Fibroblast of mammary gland (primary cell): ENCODE measurements at places on chromosomes 3 and 15.

DNA sequence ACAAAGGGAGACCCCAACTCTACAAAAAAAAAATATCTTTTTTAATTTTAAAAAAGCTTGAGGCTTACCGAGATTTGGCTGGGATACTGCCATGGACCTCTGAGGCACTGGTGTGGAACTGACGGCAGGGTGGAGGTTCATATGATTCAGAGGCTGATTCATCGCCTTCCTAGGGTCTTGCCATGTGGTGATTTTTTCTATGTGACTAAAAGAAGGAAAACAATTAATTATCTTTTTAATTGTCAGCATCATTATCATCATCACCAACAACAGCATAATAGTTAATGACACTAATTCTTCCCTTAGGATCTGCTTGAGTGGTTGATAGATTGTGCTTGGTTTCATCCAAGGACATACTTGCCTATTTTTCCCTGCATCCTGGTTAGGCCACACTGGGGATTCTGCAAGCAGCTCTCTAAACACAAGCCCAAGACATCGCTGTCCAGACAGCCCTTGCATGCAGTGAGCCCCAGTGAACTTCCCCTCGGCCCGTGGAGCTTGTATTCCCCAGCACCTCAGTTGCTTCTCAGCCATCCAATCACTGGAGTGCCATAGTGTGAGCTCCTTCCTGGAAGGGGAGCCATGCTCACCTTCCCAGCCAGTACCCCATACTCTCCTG, 84.9 kb downstream of the WWTR1 start:
- DNase-seq = peak; percentile 93

- no peak for DNase-seq
These were observed 151.9 kb upstream of the CMC1 start for GRCh38 chr3:28089527-28089897.

- DNase-seq = no peak
These were observed 115.1 kb downstream of the ULK4 start for GRCh38 chr3:41846850-41847249.

- no peak for DNase-seq
These were observed 62.2 kb downstream of the ATP10A start for GRCh38 chr15:25800761-25801515.

DNA sequence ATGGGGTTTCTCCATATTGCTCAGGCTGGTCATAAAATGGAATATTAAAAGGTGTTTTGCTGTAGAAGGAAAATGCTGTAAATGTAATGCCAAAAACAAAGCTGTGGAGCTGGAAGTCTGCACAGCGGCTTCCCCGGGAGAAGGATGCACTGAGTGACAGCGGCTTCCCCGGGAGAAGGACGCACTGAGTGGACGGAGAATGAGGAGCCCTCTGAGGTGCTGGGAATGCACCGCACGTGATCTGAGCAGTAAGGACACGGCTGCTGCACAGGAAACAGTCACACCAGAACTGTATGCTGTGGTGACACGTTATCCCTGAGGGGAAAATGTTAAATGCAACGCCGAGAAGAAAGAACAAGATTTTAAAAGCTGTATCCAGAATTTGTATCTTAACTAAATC, 24.6 kb downstream of the TNK2 start:
- no peak for DNase-seq

DNA sequence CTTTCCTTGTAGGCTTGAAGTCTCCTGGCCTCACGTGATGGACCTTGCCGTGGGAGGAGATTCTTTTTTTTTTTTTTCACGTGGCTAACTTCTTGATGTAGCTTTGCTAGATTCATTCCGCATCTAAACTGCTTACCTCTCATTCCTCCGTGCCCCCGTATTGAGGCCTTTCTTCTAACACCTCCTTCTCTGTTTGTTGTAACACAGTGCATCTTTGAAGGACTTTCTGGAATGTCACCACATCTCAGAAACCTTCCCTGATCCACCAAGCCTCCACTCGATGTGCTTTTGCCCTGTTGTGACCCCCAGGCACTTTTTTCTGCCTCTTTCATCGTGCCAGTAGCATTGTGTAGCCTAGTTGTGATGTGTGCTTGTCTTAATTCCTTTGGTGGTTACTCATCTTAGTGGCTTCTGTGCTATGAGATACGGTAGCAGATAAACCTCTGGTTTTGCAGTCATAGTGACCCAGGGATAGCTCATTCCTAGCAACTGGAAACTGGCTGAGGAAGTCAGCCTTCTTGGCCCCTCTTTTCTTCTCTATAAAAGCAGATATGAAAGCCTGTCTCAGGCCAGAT, 1.6 kb upstream of the BNC1 start:
- DNase-seq = peak; percentile 81

GRCh38 chr3:73143821-73144237, 82.4 kb downstream of the EBLN2 start:
- DNase-seq = peak; percentile 30

DNA sequence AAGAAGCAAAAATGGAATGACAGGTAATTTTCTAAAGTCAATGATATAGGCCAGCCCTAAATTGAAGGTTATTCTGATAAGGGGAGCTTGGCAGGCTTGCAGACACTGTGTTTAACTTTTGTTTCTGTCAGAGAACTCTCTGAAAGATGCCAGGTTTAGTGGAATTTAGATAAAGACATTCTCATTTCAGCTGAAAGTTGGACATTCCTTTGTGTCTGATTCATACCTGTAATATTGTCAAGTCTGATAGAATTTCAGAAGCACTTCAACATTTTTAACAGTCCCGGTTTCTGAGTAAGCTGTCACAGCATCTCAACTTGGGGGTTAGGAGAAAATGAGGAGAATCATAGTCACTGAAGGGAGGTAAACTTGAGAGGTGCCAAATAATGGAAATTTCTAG, 84.0 kb downstream of the DIPK2A start:
- DNase-seq = no peak

GRCh38 chr3:96863129-96863740, 48.8 kb downstream of the EPHA6 start:
- DNase-seq = peak; percentile 41

DNA sequence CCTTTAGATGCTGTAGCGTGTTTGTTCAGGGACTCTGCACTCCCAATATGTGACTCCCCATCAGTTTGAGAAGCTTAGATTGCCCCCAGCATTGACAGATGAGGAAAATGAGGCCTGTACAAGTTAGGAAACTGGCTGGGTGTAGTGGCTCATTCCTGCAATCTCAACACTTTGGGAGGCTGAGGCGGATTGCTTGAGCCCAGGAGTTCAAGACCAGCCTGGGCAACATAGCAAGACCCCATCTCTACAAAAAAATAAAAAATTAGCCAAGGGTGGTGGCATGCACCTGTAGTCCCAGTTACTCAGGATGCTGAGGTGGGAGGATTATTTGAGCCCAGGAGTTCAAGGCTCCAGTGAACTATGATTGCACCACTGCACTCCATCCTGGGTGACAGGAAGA, 14.0 kb upstream of the PTPN23 start:
- DNase-seq = no peak

- DNase-seq = no peak
These were observed 143.6 kb upstream of the BHLHE40 start for GRCh38 chr3:4835616-4836043.

DNA sequence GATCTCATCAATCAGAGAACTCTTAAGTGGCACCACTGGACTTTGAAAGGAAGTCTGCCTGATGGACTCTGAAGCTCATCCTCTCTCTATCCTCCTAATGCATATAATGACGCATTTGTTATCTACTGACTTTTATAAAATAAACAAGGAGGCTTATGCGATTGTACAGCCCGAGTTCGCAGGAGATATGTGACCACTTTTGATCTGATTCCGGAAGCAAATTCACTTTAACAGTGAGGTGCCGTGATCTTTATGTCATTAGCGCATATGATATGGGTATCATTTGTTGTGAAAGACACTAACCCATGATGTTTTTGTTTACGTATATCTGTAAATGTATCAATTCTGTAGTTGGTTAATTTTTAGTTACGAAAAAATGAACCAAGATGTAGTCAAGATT, 427 bp upstream of the RNF111 start:
- DNase-seq = peak; percentile 17

DNA sequence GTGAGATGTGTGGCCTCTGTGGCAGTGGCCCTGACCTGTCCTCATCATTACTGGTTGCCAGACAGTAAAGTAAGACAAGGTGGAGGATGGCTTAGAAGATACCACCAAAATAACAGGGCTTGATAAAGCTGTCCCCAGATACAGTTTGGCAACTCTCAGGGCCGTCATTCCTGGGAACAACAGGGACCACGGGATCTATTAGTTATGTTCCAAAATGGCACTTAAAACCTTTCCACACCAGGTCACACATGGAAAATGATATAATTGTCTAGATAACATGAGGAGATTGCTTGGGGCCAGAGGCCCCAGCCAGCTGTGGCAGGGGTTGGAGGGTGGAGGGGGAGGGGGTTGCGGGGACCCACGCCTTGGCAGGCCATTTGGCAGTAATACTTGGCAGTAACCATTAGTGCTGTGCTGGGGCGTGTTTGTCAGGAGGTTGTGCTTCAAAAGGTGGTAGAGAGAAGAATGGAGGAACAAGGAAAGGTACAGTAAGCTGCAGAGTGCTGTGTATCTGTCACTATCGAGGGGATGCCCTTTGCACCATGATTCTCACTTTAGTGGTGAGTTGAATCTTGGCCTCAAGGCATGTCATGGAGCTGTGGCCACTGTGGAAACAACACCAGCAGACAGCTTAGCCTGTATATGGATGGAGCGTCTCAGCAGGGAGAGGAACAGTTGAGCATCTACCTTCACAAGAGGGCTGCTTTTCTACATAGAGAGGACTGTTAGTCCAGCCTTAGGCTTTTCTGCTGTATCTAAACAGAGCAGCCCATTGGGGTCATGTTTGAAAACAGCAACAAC, 14.0 kb downstream of the PLCL2 start:
- no peak for DNase-seq

DNA sequence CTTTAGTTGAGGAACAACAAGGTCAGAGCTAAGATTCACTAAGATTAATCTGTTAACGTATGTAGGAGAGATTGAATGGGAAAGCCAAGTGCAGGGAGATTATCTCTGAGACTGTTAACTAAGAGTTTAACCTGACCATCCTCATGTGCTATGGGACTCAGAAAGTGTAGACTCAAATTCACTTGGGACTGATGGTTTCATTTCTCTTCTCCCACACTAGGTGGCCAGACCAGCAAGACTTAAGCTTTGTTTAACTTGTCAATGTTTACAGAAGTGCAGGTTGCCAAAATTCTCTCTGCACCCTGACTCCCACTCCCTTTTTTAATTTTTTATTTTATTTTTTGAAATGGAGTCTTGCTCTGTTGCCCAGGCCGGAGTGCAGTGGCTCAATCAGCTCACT, 6.3 kb upstream of the HEXA start:
- DNase-seq = no peak

DNA sequence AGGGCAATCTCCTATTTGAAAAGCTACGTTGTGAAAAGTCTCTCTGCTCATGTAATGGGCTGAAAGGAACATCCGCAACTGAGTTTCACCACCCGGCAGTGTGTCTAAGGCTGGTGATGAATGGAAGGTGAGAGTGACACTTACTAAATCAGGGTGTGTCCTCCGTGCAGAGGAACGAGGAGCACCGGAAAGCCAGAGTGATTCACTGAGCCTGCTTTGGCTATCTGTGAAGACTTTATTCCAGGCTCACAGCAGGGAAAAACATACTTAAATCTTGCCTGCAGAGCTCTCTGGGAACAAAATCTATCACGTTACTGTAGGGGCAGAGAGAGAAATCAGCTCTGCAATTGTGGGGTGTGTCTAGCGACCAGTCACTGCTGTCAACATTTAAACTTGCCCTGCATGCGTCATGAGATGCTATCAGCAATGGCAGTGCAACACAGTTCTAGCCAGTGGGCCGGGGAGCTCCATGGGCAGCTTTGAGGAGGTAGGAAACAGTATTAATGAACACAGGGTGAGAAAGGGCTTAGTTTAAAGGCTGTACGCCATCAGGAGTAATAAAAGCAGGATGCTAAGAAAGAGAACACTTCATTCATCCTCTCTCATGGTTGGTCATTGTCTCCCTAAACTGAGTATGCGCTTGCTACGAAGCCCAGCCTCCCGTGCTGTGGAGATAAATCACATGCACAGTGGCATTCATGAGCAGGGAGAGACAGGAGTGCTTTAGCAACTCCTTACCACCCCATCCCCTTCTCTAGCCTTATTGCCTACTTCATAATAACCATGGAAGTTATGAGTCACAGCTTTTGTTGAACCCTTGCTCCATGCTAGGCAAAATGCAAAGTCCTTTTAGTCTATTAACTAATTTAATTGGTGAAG, 542.7 kb upstream of the ADAMTS9 start:
- DNase-seq = peak; percentile 9

DNA sequence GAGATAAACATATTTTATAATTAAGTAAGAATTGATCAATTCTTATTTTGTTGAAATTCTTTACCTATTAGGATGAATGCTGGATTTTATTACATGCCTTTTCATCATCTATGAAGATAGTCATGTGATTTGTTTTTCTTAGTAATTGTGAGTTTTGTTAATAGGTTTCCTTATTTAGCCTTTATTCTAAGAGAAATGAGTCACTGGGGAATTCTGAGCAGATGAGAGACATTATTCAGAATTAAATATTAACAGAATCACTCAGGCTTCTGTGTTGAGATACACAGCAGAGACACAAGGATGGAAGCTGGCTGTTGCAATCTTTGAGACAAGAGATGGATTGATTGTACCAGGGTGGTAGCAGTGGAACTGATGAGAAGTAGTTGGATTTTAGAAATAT, 7.4 kb upstream of the ANO10 start:
- DNase-seq = peak; percentile 68

GRCh38 chr3:197580253-197580691, 24.5 kb upstream of the BDH1 start:
- no peak for DNase-seq

- DNase-seq = no peak
These were observed 1762.5 kb downstream of the SI start for GRCh38 chr3:163315786-163316185.

- peak; percentile 93 for DNase-seq
These were observed 148.0 kb upstream of the TBL1XR1 start for GRCh38 chr3:177345049-177345972.

DNA sequence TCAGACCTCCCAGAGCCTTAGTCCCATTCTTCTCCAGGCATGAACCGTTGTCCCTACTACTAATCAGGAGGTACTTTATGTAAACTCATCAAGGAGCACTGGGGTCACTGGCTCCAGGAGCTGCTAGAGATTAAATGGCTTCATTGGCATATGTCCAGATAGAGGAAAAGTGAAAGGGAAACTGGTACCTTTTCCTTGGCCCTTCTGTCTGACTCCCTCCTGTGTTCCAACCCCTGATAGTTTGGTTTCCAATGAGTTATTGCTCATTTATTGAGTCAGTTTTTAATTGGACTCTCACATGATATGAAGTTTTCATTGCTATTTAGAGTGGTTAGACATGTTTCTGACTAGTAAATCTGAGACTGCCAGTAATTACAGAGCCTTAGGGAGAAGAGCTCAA, 130.5 kb upstream of the BFSP2 start:
- no peak for DNase-seq

GRCh38 chr3:197782230-197782629, 8.8 kb upstream of the LRCH3 start:
- DNase-seq = no peak

DNA sequence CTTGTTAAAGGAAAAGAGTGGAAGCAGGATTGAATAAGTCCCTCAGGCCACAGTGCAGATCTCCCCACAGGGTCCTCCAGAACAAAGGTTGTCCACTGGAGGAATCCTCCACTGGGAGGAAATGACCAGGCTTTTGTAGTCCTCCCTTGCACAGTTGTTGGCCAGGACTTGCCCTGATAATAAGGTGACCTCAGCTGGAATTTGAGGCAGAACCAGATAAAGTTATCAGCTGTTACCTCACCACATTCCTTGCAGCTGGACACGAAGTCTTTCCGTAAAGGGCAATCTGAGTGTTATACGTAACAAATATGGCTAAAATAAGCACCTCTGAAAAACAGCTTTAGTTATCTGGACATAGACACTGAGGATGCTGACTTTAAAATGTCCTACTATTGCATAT, 83.5 kb upstream of the NAALADL2 start:
- no peak for DNase-seq

- peak; percentile 36 for DNase-seq
These were observed 841 bp downstream of the POGLUT1 start for GRCh38 chr3:119469418-119470189.
